Tibial artery (tissue), 4 donors: ENCODE measurements at places on chromosomes 2 and 18.

DNA sequence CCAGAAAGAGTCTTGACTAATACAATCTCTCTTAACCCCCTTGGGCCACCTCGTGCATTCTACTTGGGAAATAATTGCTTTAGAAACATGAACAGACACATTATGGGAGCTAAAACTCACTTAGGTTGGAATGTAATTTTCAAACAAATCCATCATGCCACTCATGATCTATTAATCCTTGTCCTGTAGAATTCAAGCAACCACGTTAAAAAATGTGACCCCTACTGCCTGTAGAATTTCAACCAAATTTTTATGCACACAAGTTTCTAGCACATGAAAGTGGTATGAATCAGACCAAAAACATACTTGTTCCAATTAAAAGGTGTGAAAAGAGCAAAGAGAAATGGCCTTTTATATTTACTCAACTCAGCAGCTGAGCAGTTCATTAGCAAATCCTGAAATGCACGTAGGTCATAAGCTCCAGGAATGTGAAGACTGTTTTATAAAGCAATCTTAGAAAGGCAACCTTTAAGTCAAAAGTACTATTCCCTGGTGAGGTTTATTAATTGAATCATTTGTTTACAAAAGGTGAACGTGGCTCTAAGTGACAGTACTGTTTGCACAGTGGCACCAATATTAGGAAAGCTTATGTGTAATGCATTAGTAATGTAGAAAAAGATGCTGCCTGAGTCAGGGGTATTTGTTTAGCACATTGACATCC is 459.4 kb upstream of the UBE2E3 start:
- no peaks in the 10 kb centered on the region for H3K36me3 ChIP-seq
- no peak overlapping the region for H3K4me3 ChIP-seq
- peaks cover 5% of the 10 kb centered on the region for H3K4me1 ChIP-seq
- H3K27ac ChIP-seq = no peak overlapping the region
- H3K27me3 ChIP-seq = no peaks in the 10 kb centered on the region
- no peak for DNase-seq

GRCh38 chr2:227655454-227655853 is 11.2 kb upstream of the SCYGR5 start:
- no peaks in the 10 kb centered on the region for H3K27me3 ChIP-seq
- no peak overlapping the region for H3K27ac ChIP-seq
- no peaks in the 10 kb centered on the region for H3K4me1 ChIP-seq
- DNase-seq = peak; percentile 38

DNA sequence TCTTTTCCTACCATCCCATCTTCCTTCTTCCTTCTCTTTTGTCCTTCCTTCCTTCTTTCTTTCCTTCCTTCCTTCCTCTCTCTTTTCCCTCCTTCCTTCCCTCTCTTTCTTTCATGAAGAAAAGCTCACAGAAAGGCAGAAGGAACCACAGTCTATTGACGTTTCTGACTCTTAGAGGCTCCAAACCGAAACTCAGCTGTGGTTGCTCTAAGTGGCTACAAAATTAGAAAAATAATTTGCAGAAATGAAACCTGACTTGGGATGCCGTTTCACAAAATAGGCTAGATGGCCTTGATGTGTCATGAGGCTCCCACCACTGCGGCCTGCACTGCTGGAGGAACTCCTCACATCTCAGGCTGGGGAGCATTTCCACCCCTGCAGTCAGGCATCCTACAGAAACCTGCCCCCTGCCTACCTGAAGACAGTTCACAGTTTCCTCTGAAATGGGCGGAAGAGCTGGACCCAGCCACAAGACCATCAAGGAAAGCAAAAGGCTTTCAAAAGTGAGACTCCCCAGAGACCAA is 165.6 kb downstream of the SMAD7 start:
- no peak overlapping the region for H3K4me3 ChIP-seq
- H3K36me3 ChIP-seq = no peaks in the 10 kb centered on the region
- peaks cover 67% of the 10 kb centered on the region for H3K4me1 ChIP-seq

DNA sequence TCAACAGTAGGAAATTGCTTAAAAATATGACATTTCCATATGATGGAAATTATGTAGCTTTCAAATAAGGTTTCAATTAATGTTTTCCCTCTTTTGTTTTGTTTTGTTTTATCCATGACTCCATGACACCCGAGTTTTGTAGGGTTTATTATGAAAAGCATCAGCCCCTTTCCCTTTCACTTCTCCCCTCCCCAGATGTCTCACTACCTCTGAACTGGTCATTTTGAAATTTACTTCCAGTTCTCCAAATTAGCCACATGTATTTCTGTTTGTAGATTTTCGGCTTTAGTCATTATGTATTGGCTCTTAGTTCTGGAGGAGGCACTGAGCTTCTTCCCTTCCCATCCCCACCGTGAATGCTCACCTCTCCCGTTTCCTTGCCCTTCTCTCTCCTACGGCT is 18.6 kb upstream of the VPS4B start:
- DNase-seq = no peak
- no peaks in the 10 kb centered on the region for H3K36me3 ChIP-seq
- H3K27me3 ChIP-seq = no peaks in the 10 kb centered on the region
- H3K4me3 ChIP-seq = no peak overlapping the region
- H3K27ac ChIP-seq = no peak overlapping the region
- peaks cover 5% of the 10 kb centered on the region for H3K4me1 ChIP-seq

DNA sequence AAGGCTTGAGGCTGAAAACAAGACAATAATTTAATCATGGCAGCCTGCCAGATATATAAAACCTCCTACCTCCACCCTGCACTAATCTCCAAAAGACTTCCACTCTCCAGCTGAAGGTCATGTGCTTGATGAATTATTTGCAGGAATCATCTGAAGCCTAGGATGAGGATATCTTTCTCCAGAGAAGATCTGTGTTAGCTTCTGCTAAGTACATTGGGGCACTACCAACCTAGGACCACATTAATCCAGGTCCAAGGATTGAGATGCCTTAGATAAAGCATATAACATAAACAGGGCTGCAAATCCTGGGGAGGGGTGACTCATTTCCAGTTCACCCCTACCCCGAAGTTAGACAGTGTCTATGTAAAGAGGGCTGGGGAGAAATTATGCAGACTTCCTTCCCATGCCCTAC is 80.5 kb upstream of the FRZB start:
- H3K27me3 ChIP-seq = no peaks in the 10 kb centered on the region
- H3K27ac ChIP-seq = no peak overlapping the region
- H3K36me3 ChIP-seq = peaks cover 45% of the 10 kb centered on the region
- no peak for DNase-seq
- no peak overlapping the region for H3K4me3 ChIP-seq
- H3K4me1 ChIP-seq = peaks cover 6% of the 10 kb centered on the region

DNA sequence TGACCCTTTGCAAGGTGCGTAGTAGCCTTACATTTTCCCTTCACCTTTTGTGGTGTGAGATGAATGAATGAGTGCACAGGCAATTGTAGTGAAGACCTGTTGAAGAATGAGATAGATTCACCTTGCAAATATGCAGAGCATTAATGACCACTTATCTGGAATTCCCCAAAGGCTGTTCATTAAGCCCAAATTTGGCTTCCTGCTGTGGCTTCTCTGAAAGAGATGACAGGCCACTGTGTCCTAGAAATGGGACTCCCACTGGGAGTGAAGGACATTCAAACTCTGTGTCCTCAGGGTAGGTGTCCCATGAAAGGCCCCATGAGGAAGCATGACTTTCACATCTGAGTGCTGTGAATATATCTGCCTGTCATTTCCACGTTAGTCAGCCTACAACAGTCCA is 1821.8 kb upstream of the PIK3C3 start:
- no peaks in the 10 kb centered on the region for H3K4me1 ChIP-seq
- no peak overlapping the region for H3K4me3 ChIP-seq
- no peak for DNase-seq
- H3K27ac ChIP-seq = no peak overlapping the region
- no peaks in the 10 kb centered on the region for H3K36me3 ChIP-seq
- H3K27me3 ChIP-seq = no peaks in the 10 kb centered on the region

GRCh38 chr2:120617055-120617454 is 118.6 kb upstream of the GLI2 start:
- H3K27ac ChIP-seq = no peak overlapping the region
- no peak overlapping the region for H3K4me3 ChIP-seq
- no peaks in the 10 kb centered on the region for H3K27me3 ChIP-seq
- H3K36me3 ChIP-seq = no peaks in the 10 kb centered on the region
- peaks cover 31% of the 10 kb centered on the region for H3K4me1 ChIP-seq
- DNase-seq = no peak

GRCh38 chr18:49531678-49532153 is 30.1 kb upstream of the LIPG start:
- H3K4me3 ChIP-seq = no peak overlapping the region

DNA sequence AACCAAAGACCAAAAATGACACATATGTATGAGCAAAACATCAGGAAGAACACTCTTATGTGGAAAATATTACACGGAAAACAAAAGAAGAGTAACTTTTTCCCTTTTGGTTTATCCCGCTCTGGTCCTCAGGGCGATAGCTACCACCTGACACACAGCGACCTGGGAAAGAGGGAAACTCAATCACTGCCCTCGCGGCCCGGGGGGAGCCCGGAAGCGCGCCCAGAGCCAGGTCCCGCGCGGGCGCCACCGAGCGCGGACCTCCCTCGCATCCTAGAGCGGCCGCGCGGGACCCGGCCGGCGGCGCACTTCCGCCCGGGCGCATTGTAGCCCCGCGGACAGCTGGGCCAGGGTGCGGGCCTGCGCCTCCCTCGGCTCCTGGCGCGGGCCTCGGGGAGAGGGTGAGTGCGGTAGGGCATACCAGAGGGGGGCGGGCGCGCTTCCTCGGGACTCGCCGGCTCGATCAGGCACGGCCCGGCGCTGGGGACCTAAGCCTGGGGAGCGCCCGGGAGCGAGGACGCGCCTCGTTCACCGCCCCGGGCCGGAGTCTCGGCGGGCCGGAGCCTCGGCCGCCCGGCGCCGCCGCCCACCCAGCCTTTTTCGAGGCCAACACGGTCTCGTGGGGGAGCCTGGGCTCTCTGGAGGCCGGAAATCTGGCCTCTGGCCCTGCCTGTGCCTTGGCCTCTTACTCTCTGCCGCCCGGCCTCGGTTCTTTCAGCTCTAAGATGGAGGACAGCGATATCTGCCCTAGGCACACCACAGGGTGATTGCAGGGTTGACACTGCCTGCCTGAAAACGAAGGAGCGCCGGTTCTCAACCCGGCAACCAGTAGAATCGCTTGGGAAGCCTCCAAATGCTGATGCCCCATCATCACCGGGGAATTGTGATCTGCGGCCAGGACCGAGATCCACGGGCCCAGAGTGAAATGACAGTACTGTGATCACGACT is at the start of gene ELAC1:
TSS of gene ELAC1 (plus strand) at position 327 of the 948 bp plus-strand sequence. CDS start 6,365 bp downstream, outside the sequence.
- DNase-seq = peak; percentile 84
- H3K4me1 ChIP-seq = peaks cover 9% of the 10 kb centered on the region
- peak within 1 kb of the TSS; percentile 99 for H3K27ac ChIP-seq
- no peaks in the 10 kb centered on the region for H3K36me3 ChIP-seq
- no peaks in the 10 kb centered on the region for H3K27me3 ChIP-seq

GRCh38 chr2:65576278-65576677 is 143.9 kb upstream of the SPRED2 start:
- H3K4me1 ChIP-seq = peaks cover 28% of the 10 kb centered on the region
- no peak overlapping the region for H3K4me3 ChIP-seq
- peak overlapping the region; percentile 43 for H3K27ac ChIP-seq
- H3K36me3 ChIP-seq = no peaks in the 10 kb centered on the region
- H3K27me3 ChIP-seq = no peaks in the 10 kb centered on the region

DNA sequence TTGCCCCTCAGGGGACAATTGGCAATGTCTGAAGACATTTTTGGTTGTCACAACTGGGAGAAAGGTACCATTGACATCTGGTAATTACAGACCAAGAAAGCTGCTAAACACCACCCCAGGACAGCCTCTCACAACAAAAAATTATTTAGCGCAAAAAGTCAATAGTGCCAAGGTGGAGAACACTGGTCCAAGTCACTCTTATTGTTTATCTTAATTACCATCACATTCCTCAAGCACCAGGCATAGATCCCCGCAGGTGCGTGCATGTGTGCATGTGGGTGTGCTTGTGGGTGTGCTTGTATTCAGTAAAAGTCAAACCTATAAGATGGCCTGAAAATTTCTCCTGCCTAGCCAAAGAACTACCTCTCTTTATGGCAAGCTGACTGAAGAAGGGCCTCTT is 74.9 kb upstream of the WDR75 start:
- H3K27me3 ChIP-seq = no peaks in the 10 kb centered on the region
- peaks cover 58% of the 10 kb centered on the region for H3K4me1 ChIP-seq
- DNase-seq = no peak
- no peak overlapping the region for H3K27ac ChIP-seq

- H3K27ac ChIP-seq = peak overlapping the region; percentile 59
- H3K4me3 ChIP-seq = no peak overlapping the region
- H3K36me3 ChIP-seq = no peaks in the 10 kb centered on the region
- H3K4me1 ChIP-seq = peaks cover 21% of the 10 kb centered on the region
- peak; percentile 21 for DNase-seq
Measured at GRCh38 chr2:1772471-1773267, 28.4 kb upstream of the PXDN start.

DNA sequence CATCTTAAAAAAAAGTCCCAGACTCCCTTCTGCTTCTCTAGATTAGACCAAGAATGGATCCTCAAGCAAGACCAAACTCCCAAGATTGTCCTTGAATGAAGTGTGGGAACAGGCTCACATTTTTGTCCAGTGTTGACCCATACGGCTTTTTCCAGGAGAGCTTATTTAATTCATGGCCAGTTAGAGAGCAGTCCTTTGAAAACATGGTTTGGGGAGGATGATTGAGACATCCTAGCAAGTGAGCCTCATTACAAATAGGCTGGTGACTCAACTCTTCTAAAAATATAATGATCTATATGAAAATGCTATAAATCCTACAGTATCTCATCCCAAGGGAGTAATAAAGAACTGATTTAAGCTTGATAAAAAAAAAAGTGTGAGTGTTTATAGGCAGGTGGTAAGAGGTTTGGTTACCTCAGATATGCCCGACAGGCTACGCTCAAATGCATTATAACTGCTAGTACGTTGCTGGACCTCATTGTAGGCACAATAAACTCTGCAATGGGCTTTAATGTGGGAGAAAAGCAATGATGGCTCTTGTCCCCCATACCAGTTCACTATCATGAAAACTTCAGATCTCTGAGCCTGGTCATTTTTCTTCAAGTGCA is 17.0 kb downstream of the ANKRD29 start:
- no peaks in the 10 kb centered on the region for H3K27me3 ChIP-seq
- no peak for DNase-seq
- H3K4me3 ChIP-seq = no peak overlapping the region
- no peaks in the 10 kb centered on the region for H3K36me3 ChIP-seq
- H3K4me1 ChIP-seq = no peaks in the 10 kb centered on the region

GRCh38 chr2:192127434-192127833 is 67.3 kb downstream of the TMEFF2 start:
- H3K36me3 ChIP-seq = no peaks in the 10 kb centered on the region
- H3K4me1 ChIP-seq = peaks cover 7% of the 10 kb centered on the region
- H3K4me3 ChIP-seq = no peak overlapping the region
- no peak overlapping the region for H3K27ac ChIP-seq
- no peak for DNase-seq

GRCh38 chr18:63301434-63301833 is 18.1 kb downstream of the BCL2 start:
- no peaks in the 10 kb centered on the region for H3K36me3 ChIP-seq
- H3K4me1 ChIP-seq = peaks cover 56% of the 10 kb centered on the region
- no peak for DNase-seq
- peak overlapping the region; percentile 65 for H3K27ac ChIP-seq
- H3K4me3 ChIP-seq = no peak overlapping the region
- no peaks in the 10 kb centered on the region for H3K27me3 ChIP-seq
